ENCODE measurements at places on chromosomes 3 and 15.

GRCh38 chr15:82172506-82172905 lies 90.0 kb downstream of the EFL1 start:
- no peak for DNase-seq

DNA sequence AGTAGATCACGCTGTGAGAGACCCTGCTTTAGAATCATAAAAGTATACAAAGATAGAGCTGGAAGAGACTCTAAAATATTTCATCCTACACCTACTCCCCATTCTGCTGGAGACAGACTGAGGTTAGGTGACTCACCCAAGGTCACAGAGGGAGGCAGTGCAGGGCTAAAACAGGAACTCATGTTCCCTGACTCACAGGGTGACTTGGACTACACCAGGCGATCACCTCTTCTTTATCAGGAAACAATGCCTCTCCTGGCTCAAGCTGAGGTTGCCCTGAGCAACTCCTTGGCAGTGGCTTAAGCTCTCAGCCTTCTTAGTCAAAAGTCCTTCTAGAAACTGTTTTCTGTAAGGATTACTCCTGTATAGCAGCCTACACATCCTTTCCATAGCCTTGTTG lies 26.4 kb upstream of the TNFAIP8L3 start:
- peak; percentile 74 for DNase-seq

- DNase-seq: no peak
Observed at GRCh38 chr3:27125821-27126501, 243.2 kb downstream of the NEK10 start.

DNA sequence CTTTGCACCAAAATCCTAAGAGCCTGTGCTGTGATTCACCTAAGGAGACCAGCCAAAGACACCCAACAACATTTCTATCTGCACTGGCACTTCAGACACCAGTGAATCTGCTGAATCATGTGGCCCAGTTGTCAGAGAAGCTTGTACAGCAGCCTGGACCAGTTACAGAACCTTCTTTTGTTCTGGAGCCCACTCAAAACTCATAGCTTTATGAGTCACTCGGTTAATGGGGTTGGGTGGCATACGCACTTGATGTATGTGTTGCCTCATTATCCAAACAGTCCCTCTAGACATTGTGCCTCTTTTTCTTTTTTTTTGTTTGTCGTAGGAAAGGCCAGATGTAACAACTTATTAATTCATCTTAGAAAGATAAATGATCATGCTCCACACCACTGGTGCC lies 25.6 kb upstream of the GOLGA6L2 start:
- DNase-seq: no peak

DNA sequence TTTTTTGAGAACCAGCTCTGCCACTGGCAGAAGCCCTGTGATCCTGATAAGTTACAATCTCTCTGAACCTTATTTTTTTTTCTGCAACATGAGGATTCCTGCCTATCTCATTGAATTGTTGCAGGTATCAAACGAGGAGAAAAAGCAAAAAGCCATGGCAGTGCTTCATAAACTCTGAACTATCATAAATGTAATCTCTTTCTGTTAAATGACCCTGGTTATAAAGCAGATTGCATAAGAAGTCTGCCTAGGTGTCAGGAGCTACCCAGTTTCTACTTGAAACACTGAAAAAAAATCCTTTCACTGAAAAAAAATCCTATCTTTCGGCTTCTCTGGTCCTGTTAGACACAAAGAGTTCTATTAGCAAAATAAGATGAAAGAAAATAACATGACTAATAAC lies 172.7 kb downstream of the FAM43A start:
- no peak for DNase-seq

- no peak for DNase-seq
Observed at GRCh38 chr3:88032245-88032644, 26.6 kb downstream of the CGGBP1 start.

DNA sequence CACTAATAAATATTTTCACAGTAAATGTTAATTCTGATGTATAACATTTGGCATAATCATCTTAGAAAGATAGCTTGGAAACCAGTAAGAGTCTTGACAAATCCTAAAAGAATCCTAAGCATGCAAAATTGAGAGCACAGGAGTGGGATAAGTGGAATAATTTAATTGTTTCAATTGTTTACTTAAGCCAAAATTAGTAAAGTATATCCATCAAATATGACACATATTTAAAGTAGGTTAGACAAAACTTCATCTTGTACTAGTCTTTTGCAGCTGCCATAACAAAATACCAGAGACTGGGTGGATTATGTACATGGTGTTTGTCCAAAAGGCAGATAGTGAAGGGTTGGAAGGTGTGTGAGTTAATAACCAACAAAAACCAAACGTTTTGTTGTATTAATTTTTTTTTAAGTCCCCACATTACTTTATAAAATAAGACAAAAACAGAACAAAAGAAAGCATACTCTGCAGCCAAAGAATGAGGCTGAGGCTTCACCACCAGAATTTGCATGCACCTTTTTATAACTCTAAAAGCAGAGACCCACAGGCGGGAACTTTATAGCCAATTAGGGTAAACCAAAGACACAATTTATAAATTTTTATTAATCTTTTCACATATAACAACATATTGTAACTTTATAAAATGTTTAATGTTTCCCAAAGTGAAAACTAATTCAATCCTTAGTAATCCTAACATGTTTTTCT lies 41.9 kb upstream of the CD200R1L start:
- DNase-seq: peak; percentile 15

DNA sequence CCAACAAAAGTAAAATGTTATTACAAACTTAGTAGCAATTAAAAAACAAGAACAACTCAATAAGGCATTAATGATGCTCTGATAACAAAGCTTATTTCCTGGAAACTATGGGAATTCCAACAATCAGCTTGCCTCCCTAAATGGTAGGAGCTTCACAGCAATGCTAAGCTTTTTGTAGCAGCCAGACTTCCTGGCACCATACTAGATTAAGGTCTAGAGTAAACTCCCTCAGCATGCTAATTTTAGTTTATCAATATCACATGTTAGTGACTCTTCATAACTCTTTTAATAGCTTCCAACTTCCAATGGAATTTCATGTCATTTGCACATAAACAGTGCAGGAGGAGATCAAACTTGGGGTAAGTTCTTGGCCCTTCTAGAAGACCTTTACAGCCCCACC lies 782.0 kb downstream of the MCTP2 start:
- DNase-seq: no peak

DNA sequence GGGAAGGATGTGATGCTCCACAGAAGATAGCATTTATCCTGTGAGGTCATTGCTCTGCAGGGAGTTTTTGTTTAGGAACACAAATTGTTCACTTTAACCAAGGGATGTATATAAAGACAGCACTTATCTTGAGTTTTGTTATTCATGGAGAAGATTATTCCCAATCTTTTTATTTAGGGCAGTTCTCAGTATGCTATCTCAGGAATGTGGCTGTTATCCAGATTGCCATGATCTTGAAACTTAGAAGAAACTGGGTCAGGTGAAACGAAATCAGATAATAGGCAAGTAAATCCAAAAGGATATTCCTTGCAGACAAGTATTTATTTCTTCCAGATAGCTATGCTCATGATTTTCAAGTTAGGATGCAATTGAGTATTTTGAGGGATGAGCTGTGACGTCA lies 19.3 kb upstream of the TMEM42 start:
- no peak for DNase-seq

DNA sequence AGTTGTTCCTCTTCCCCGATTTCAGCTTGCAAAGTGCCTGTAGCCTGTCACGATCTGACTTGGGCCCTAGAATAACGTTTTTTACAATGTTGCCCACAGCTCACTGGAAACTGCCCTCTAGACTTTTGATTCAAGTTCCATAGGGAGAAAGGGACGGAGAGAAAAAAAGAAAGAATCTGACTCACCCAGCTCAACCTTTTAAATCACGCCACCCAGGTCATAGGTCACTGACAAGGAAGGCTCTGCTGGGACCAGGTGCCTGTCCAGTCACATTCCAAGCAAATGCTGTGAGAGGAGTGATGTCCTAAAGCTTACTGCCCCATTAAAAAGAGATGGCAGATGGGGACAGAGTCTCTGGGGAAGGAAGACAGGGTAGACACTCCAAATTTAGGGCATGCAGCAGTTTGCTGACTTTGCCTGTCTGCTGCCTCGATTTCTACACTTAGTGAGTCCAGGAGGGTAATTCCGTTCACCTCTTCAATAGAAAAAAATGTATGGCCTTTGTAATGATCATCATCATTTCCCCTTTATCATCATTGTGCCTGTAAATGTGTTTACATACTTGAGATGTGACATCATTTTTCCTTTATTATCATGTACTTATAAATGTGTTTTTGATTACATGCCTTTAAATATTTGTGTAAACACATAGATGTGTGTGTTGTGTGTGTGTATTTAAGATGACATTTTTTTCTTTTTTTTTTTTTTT lies 8.4 kb upstream of the MYO1E start:
- no peak for DNase-seq

GRCh38 chr15:38229705-38230310 lies 22.8 kb upstream of the SPRED1 start:
- no peak for DNase-seq

- DNase-seq: no peak
Observed at GRCh38 chr3:104810896-104811295, 555.8 kb upstream of the ALCAM start.

GRCh38 chr3:9809239-9809614 lies 835 bp upstream of the TTLL3 start:
- no peak for DNase-seq

DNA sequence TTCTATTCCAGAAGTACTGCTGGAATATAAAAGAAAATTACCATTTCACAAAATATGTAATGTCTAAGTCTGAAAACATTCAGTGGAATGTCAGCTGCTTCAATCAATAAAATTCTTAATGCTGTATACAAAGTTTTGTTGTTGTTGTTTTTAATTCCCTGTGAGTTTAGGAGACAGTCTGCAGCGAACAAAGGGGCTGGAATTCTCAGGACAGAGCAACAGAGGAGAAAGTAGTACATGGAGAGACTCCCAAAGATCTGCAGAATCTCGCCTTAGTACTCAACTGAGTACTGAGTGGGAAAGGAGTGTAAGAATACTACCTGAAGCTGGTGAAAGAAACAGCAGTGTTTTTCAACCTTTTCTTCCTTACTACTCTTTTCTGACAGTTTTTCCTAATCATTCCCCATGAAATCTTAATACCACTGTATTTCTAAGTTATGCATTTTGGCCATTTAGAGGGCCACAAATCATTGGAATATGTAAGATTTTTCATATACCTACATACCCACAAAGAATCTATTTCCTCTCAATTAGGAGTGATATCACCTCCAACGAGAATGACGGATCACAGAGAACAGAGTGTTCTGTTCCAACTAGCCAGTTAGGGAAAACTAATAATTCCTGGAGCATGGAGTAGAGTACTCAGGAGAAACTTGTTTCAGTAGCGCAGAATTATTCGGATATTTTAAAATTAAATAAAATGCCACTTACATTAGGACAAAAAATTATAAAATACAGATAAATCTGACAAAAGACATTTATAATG lies 16.0 kb downstream of the ANKRD28 start:
- peak; percentile 69 for DNase-seq

DNA sequence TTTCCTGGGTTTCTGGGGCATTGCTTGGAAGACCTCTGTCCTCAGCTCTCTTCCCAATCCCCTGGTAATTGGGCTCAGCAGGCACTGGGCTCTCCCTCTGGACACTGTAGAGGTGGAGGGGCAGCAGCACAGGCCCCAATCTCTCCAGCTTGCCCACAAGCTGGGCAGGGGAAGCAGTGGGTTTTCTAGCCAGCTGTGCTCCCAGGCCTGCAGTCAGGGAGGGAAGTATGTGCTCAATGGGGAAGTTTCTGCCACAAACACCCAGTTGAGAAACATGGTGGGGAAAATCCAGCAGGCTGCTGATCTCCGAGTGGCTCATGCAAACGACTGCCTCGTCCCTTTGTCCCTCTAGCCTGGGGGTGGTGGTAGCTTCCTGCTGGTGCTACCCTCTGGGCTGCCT lies 12.8 kb upstream of the RFT1 start:
- DNase-seq: no peak

- DNase-seq: no peak
Observed at GRCh38 chr3:126888186-126888760, 94.6 kb upstream of the PLXNA1 start.

DNA sequence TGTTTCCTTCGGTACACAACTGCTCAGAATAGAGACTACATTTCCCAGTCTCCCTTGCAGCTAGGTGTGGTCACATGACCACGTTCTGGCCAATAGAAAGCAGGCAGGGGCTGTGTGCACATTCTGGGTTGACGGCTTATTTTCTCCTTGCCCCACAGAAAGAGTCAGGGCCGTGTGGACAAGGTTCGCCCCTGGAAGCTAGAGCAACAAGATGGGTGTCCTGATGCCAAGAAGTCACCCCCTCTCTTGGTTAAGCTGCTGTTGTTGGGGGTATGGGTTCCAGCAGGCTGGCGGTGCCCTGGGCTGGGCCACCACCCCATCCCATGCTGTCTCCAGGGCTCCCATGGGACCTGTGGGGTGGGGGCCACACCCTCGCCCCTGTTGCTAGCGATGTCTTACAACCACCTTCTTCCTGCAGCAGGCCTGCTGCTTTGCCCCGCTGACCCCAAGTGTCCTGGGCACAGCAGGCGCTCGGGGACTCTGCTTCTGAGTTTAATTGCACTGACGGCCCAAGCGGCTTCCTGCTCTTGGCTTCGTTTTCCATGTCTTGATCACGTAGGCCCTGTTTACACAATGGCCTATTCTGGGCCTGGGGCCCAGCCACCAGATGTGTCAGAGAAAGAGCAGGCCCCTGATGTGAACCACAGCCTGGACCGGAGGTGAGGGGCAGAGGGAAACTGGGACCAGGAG lies 24.9 kb downstream of the ABTB1 start:
- DNase-seq: peak; percentile 56

- no peak for DNase-seq
Observed at GRCh38 chr15:29942143-29942542, 119.9 kb upstream of the TJP1 start.

DNA sequence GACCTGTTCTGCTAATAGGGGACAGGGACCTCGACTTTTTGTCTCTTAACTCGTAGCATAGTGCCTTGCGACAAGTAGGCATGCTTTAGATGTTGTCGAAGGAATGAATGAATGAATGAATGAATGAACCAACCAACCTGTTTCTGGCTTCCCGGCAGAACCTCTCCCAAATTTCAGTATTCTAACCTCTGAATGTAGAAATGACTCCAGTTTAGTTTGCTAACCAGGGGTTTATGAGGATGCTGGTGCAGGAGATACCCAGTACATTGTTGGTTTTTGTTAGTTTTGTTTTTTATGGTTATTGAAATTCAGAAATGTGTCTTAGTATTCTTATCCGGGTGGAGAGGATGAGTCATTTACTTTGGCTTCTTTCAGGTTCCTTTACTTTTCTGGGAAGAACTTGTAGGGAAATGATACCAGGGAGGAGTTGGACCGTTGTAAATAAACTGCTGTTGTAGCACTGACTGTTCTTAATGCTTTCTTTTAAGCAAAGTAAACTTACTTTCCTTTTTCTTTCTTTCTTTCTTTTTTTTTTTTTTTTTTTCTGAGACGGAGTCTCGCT lies 29.6 kb upstream of the EHHADH start:
- DNase-seq: no peak

GRCh38 chr15:72005483-72005882 lies 112.5 kb downstream of the MYO9A start:
- DNase-seq: no peak

GRCh38 chr15:52208306-52208946 lies 17.2 kb upstream of the GNB5 start:
- peak; percentile 66 for DNase-seq

GRCh38 chr15:87758794-87759418 lies 497.6 kb downstream of the NTRK3 start:
- DNase-seq: no peak

Measured in myocyte (in vitro differentiated cells).